ENCODE measurements at places on chromosomes 6 and 20.

- no peak for DNase-seq
Observed at GRCh38 chr20:34088305-34089174, 23.5 kb downstream of the EIF2S2 start.

DNA sequence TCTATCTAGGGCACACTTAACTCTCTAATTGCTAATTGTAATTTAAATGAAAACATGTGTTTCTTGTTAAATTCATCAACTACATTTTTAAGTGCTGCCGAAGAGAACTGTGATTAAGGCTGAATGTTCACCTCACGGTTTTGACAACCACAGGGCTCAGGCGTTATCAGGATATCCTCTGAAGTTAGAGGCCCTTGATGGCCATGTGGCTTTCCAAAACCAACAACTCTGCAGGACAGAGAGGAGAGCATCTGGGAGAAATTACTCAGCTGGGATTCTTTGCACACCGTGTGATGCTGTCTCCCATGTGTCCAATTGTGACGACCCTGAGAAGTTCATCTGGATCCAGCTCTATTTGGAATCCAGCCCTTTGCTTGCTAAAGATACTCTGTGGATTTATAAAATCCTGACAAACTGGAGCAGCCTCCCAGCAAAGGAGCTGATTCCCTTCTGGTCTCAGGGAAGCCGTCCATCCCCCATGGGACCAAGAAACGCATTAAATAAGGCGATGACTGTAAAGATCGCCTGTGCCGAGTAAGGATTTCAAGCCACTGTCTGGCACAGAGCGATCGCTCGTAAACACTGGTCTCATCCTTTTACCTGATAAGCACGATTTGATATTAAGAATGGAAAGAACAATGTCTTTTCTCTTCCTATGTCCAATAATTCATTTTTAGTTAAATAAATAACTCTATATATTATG, 401.1 kb downstream of the CD83 start:
- peak; percentile 89 for DNase-seq

- peak; percentile 36 for DNase-seq
Observed at GRCh38 chr6:20661721-20662120, 127.5 kb downstream of the CDKAL1 start.

DNA sequence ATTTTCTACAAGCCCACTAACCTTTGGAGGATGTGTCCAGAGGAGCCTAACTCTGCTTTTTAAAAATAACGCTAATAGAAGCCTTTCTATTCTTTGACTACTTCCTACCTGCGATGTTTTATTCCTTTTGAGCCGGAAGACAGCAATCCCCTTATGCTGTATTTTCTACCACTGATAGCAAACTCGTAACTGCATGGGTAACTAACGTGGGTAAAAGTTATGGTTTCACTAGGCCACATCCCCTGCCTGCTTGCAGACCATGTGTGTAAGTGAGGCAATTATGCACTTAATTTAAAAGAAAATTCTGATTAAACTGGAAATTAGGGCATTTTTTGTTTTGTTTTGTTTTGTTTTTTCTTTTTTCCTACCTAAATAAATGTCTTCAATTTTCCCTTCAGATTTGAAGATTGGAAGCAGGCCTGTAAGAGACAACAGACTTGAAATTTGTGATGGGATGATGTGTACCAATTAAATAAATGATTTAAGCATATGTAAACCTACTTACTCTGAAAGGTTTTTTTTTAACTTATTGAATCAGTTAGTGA, 931 bp downstream of the UFL1 start:
- DNase-seq = peak; percentile 35

DNA sequence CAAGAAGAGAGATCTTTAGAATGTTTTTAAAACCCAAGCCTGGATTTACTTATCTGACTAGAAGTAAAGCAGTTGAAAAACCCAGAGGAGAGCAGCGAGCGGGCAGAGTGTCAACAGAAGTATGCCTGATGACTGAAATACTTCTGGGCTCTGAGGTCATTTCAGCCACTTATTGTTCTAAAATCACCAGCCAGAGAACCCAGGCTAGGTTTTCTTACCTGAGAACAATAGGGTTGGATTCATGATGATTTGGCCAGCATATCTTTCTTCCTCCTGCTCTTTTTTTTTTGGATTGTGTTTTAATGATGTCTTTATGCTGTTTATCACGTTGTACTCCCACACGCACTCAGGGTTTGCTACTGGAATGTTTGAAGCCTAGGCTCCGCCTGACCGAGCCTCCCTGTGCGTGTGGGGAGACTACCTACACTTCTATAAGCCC, 63.0 kb upstream of the KIF25 start:
- no peak for DNase-seq

GRCh38 chr6:96898241-96898851, 655 bp upstream of the NDUFAF4 start:
- peak; percentile 38 for DNase-seq

- DNase-seq = no peak
Observed at GRCh38 chr6:159677506-159678165, 15.4 kb downstream of the SOD2 start.

DNA sequence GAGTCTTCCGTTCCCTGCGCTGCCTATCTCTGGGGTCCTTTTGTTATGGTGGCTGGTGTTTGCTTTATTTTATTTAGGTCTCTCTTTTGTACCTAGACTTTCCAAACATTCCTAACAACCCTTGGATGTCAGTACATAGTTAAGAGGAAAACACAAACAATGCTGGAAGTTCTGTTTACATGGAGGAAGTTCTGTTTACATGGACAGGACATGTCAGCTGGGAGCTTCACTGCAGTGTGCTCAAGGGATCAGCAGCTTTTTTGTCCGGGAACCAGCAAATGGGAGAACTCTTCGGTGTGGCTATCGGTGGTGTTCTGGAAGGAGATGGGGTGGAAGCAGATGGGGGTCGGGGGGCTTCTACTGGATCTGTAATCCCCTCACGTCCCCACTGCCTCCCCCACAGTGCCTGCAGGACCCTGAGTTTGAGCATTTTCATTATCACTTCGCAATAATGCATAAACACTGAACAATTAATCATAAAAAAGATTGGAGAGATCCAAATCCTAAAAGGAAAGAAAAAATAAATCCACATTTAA, 2.7 kb downstream of the SERPINB6 start:
- no peak for DNase-seq

GRCh38 chr20:48649104-48649626, 178.6 kb downstream of the PREX1 start:
- no peak for DNase-seq

DNA sequence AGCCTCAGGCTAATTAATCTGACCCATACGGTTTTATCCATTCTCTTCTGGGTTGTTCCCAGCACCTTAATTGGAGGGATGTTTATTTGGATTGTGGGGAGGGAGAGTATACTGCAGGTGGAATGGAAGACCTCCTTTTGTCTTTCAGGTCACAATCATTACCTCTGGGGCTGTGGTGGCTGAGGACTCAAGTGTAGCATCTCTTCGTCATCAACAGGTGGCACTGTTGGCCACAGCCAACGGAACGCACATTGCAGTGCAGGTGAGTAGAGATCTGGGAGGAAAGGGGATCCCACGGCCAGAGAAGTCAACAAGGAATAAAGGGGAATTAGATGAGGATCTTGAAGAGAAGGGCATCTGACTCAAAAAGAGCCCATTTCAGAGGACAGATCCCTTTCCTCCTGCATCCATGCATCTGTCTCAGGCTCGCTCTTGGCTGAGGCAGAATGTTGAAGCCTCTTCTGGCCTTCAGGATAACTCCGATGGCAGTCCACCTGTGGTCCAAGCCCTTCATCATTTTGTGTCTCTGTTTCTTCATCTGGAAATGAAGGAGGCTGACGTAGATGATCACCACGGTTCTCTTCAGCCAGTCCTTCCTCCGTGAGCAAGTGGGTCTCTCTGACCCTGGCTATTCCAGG, 3.2 kb upstream of the DEF6 start:
- DNase-seq = peak; percentile 28

Measured in fibroblast of mammary gland (primary cell).